T-cell (primary cell): ENCODE measurements at places on chromosomes 6 and 20. TPM values are rescaled to one million over a fixed set of nuclear protein-coding genes. Genes with fewer than 3 reads are reported as not detected.

MAS1 gene
- not detected for total RNA-seq

KIF25 gene
- total RNA-seq: not detected

DNA sequence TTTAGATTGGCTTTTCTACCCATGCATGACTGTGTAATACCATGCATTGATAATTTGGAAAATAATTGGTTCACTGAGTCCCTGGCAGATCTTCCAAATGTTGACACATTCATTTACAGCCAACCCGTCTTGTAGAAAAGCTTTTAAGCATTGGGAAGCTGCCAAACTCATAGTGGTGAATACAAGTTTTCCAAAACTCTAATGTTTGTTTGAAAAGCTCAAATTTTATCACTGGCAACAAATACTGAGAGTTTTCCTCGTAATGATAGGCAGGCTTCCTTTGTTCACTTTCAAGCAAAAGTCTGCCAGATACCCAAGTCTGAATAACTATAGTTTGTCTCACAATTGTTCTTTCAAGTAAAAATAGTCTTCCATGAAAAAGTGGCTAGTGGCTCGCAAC, 143.0 kb downstream of the FIG4 start:
- no peaks in the 10 kb centered on the region for H3K4me1 ChIP-seq
- H3K36me3 ChIP-seq: no peaks in the 10 kb centered on the region
- DNase-seq: no peak
- H3K27me3 ChIP-seq: no peaks in the 10 kb centered on the region
- H3K27ac ChIP-seq: no peak overlapping the region
- H3K4me3 ChIP-seq: no peak overlapping the region

- H3K27me3 ChIP-seq: no peaks in the 10 kb centered on the region
- DNase-seq: no peak
- no peaks in the 10 kb centered on the region for H3K4me1 ChIP-seq
- no peak overlapping the region for H3K4me3 ChIP-seq
- no peak overlapping the region for H3K27ac ChIP-seq
- peaks cover 82% of the 10 kb centered on the region for H3K36me3 ChIP-seq
These were observed 113.4 kb downstream of the MAP3K4 start for GRCh38 chr6:161104966-161105365.

- H3K27ac ChIP-seq: no peak overlapping the region
- DNase-seq: no peak
- no peaks in the 10 kb centered on the region for H3K27me3 ChIP-seq
These were observed 66.8 kb upstream of the MYL9 start for GRCh38 chr20:36474563-36474962.
